ENCODE measurements at places on chromosomes 1 and 21.

DNA sequence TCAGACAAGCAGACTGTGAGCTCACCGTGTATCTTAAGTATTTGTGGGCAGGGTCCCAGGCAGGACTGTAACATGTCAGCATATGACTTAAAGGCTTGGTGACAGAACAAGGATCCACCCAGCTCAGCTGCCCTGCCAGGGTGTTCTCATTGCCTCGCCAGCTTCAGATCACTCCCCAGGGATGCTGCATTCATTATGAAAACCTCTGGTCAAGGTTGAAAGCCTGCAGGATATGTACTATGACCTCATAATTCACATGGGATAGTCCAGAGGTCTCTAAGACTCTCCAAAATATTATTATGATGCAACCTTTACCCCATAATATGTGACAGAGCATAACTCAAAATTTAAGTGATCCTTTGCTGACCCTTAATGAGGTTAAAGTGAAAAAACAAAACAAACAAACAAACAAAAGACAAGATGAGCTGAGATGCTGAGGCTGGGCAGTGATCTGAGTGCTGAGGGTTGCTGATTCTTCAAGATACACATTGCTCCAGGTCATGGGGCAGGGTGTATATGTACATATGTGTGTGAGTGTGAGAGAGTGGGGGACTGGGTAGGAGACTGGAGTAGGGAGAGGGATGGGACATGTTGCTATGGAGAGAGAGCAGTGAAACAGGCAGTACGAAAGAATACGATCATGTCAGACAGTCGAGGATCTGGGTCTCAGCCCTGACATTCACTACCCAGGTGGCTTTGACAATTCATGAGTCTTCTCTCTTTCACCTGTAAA, 98.8 kb upstream of the DUSP10 start:
- DNase-seq, result no peak

- DNase-seq, result no peak
Observed at GRCh38 chr1:116392717-116393404, 19.8 kb downstream of the ATP1A1 start.

GRCh38 chr1:162389971-162390370, 8.4 kb downstream of the C1orf226 start:
- no peak for DNase-seq

DNA sequence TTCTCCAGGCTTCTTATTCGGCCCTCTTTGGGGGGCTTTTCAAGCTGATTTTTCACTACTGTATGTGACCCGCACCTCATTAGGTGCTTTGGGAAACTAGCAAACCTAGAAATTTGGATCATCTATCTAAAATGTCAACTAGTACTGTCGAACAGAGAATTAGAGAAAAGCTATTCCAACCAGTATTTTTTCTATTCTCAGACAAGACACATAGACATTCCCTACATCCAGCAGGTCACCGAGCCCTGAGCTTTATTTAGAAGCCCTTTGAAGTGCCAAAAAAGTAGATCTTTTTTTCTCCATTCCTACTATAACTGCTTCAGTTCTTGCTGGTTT, 310 bp upstream of the SSR2 start:
- no peak for DNase-seq

- no peak for DNase-seq
Observed at GRCh38 chr1:168300626-168301025, 19.9 kb downstream of the TBX19 start.
